Heart right ventricle (tissue), 16 donors: ENCODE measurements at places on chromosomes 1 and 21. TPM values are rescaled to one million over a fixed set of nuclear protein-coding genes. Genes with fewer than 3 reads are reported as not detected.

GRCh38 chr1:115544131-115544530 lies 97.6 kb upstream of the VANGL1 start:
- DNase-seq = no peak

- DNase-seq = no peak
These were observed 31.4 kb downstream of the GNG12 start for GRCh38 chr1:67801903-67802302.

GRCh38 chr1:163170975-163171676 lies 31.6 kb downstream of the RGS5 start:
- DNase-seq = no peak

- DNase-seq = no peak
These were observed 24.8 kb upstream of the THEM4 start for GRCh38 chr1:151934048-151934493.

Gene CD52
- 4.6 TPM for total RNA-seq

Gene ARTN
- not detected for total RNA-seq

GRCh38 chr1:245582026-245582425 lies 427.2 kb downstream of the KIF26B start:
- no peak for DNase-seq

GRCh38 chr1:181013144-181013543 lies 9.5 kb downstream of the STX6 start:
- no peak for DNase-seq

DNA sequence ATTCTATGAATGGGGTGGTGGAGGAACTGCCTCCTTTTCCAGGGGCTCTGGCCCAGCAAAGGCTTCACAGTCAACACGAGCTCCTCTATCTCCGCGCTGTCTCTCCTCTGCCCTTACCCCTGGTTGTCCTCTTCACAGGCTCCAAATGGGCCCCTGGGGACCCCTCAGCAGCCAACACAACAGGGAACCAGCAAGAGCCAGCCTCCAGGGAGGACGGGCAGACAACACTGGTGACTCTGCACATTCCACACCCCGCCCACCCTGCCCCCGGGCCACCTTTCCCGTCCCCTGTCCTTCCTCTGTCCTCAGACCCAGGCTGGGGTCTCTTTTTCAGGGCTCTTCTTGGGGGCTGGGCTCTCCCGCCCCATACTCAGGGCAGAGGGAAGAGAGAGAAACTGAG lies 17.5 kb upstream of the ETV3 start:
- peak; percentile 31 for DNase-seq

DNA sequence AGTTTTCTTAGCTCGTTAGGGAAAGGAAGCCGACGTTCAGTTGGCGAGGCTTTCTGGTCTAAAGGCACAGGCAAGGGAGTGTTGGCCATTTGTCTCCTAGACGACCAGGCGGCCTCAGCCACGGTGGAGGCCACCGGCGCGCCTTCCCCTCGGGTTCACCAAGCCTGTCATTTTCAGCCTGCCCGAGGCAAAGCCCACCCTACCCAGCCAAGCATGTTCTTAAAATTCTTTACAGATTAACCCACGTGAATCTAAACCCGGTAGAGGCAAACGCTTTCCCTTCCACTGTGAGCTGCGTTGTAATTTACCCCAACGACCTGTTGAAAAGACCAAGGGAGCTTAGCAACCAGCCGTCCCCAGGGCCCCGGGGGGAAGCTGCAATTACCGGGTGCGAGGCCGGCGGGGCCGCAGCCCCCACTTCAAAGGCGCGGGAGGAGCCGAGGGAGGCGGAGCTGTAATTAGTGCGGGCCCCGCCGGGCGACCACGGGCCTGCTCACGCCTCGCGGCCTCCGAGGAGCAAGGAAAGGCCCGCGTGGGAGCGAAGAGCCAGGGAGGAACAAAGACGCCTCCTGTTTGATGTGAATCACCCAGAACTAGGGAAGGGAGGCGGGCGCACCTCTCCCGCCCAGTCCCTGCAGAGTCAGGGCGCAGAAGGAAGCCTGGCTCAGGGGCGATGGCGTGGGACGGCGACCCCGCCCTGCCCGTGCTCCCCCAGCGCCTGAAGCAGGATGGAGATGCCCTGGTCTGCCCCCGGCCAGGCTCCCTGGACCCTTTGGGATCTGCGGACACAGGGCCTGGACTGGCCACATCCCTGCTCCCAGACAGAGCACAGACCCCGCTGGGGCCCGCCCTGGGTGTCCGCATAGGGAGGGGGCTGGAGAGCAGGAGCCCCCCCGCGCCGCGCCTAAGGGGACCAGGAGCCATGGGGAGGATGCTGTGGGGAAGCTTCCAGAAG lies 12.1 kb upstream of the TSPEAR start:
- DNase-seq = no peak

DNA sequence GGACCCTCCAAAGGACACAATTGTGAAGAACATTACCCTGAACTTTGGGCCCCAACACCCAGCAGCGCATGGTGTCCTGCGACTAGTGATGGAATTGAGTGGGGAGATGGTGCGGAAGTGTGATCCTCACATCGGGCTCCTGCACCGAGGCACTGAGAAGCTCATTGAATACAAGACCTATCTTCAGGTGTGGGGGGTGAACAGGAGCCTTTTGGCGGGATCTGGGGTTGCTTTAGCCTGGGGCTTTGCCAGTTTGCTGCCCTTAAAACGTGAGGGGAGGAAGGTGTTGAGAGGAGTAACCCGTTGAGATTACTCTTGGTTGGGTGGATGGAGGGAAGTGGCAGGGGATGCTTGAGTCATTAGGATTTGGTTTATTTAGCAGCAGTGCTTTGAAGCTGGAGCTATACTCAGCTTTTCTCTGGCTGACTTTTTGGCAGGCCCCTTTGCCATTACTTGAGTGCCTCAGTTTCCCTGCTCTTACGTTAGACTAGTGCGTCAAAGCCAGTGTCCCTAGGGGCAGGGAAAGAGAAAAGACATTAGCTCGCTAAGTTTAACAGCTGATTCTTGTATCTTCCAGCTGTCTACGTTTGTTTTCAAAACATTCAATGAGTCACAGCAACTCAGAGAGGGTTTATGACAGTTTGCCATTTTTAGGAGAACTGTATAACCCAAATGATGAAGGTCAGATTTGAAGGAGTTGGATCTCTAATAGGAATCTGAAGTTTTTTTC lies 4.4 kb downstream of the NDUFS2 start:
- DNase-seq = no peak

DNA sequence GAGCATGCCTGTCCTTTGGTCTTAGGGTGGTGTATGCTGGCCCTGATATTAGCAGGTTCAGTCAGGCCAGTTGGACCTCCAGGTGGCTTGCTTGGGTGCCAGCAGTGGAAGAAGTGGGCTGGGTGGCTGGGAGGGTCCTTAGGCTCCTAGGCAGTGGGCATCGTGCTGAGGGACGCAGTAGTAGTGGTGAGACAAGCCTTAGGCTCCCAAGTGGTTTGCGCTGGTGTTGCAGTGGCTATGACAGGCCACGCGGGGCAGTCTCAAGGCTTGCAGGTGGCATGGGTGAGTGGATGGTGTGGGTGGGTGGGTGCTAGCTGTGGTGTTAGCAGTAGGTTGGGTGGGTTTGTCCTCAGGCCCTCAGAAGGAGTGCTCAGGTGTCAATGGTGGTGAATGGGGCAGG lies 162.3 kb downstream of the FMN2 start:
- no peak for DNase-seq

DNA sequence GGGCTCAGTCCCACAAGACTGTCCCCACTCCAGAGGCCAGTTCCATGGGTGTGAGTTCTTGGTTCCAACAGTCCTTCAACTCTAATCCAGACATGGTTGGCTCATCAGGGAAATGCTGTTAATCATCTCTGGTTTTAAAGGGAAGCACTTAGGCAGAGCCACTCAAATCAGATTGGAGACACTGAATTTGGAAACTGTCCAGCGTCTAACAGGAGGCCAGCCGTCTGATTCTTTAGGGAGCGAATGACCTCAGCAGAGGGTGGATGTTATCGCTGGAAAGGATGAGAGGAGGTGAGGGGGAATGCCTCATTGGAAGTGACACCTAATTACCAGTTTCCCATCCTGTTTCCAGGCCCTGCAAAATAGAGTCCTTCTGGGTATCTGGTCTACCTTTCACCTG lies 22.8 kb upstream of the LRRC38 start:
- no peak for DNase-seq

Gene OR2W3
- not detected for total RNA-seq

- no peak for DNase-seq
These were observed 32.9 kb upstream of the ATP2B4 start for GRCh38 chr1:203593723-203594122.
